RWPE2 (cell line): ENCODE measurements at places on chromosomes 3 and 15.

DNA sequence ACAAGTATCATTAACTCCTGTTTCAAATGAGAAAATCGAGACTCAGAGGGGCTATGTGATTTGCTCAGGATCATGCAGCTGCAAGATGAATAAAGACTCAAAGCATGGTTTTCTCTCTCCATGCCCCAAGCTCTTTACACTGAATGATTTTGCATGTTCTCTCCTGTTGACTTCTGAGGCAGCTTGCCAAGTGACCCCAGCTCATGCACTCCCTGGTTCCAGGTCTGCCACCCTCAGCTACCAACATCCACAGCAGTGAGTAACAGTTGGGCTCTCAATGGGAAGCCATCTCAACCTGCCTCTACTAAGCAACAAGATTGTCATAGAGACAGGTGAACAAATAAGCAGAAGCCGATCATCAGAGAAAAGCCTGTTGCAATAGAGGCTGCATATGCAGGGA is 116.9 kb upstream of the GADL1 start:
- DNase-seq = no peak

GRCh38 chr3:114582929-114583328 is 289.1 kb downstream of the TIGIT start:
- DNase-seq = no peak

GRCh38 chr3:49358884-49359225 is 702 bp upstream of the GPX1 start:
- no peak for DNase-seq

GRCh38 chr3:101154401-101154800 is 161.2 kb upstream of the ABI3BP start:
- DNase-seq = no peak

GRCh38 chr15:40543082-40543481 is 21.8 kb downstream of the CCDC32 start:
- no peak for DNase-seq

GRCh38 chr3:39038165-39038564 is 13.6 kb downstream of the SCN11A start:
- DNase-seq = no peak

GRCh38 chr15:36230776-36231175 is 348.6 kb upstream of the CDIN1 start:
- DNase-seq = no peak

DNA sequence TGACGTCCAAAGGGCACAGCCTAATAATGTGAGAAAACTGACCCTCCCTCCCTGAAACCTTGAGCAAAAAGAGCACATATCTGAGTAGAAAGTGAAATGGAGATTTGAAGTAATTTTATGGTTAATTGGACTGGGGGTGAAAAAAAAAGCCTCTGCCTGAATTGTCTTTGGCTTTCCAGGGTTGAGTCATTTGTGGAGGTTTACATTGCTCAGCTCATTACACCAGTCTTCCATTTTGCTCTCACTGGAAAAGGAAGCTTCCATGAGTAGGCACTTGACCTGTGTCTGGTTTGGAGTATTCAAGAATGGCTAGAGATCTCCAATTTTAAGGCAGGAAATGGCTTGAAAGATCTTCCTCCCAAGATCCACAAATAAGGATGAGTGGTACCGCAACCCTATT is 273.9 kb downstream of the PDCD6IP start:
- no peak for DNase-seq

GRCh38 chr3:134369231-134369741 is 5.0 kb downstream of the AMOTL2 start:
- DNase-seq = no peak

DNA sequence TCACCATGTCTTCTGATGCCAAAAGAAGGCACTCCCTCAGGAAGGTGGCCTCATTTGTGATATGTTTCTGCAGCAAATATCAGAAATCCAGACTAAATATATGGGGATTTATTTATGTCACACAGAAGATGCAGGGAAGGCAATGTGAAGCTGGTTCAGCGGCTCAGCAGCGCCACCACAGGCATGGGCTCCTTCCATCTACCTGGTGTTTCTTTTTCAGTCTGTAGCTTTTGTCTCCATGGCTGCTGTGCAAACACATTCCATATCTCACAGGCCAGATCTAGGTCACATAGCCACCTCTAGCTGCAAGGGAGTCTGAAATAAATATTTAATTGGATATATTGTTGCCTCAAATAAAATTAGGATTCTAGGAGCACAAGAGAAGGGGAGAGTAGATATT is 502.1 kb upstream of the IL12A start:
- no peak for DNase-seq

GRCh38 chr3:69463531-69463930 is 77.6 kb upstream of the FRMD4B start:
- no peak for DNase-seq

DNA sequence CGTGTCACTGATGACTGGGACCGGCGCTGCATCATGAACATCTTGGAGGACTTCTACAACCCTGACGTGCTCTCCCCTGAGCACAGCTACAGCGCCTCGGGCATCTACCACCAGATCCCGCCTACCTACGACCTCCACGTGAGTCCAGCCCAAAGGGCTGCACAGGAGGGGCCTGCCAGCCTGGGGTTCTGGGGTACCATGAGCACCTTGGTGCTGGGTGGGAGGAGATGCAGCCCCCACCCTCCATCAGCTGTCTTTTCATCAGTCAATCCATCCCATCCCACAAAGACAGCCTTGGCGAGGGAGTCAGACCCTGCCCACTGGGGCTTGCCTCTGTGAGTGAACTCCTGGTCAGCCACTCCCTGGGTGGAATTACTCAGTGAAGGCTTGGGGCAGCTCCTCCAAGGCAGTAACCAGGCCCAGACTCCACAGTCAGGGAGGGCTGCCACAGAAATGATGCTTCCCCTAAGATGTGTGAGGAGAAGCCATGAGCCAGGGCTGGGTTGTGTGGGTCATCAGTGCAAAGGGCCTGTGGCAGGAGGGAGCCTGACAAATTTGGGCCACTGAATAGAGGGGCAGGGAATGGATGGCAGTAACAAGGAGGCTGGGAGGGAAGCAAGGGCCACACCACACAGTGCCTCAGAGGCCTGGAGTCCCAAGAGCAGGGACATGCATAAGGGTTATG is 47.9 kb downstream of the SEMA3G start:
- peak; percentile 40 for DNase-seq

- DNase-seq = no peak
These were observed 77.5 kb downstream of the RARB start for GRCh38 chr3:25505581-25505980.

DNA sequence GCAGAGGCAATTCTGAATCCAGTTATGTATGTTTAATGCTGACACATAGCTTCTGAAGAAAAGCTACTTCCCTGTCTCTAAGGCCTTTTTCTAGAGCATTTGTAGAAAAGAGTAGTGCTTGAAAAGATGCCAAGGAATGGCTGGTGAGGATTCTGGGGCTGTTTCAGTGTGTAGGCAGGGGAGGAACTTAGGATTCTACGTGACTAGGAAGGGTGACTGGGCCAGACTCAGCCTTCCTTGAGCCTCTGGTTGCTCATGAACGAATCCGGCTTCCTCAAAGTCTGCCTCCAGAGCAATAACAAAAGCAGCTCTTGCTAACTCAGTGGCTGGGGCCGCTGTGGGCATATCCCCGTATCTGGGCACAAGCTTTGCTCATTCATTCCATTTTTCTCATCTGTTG is 104.8 kb upstream of the WNT5A start:
- DNase-seq = no peak
